ENCODE measurements at places on chromosomes 3 and 15.

- DNase-seq = no peak
Measured at GRCh38 chr15:74430510-74430951, 3.2 kb downstream of the SEMA7A start.

DNA sequence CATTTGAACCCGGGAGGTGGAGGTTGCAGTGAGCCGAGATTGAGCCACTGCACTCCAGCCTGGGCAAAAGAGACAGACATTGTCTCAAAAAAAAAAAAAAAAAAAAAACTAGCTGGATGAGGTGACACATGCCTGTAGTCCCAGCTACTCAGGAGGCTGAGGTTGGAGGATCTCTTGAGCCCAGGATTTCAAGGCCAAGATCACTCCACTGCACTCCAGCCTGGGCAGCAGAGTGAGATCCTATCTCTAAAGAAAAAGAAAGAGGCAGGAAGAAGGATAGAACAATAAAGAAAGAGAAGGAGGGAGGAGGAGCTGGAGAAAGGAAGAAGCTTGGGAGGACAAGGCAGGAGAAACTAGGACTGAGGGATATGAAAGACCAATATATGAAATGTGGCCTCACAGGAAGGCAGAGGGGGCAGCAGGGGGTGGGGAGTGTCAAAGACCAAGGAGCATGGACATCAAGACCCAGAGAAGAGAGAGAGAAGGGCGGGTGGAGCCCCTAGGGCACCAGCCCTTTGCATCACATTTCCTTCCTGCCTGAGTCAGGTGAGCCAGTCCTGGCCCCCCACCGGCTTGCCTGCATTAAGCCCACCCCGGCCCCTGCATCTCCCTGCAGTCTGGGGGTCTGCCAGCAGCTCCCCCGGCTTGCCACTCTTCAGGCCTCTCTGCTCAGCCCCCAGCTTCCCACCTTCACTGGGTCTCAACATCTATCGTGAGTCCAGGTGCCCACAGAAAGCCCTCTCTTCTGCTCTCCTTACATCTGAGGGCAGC lies 11.5 kb downstream of the IGDCC3 start:
- no peak for DNase-seq

- no peak for DNase-seq
Measured at GRCh38 chr15:65887565-65887964, 18.3 kb downstream of the RAB11A start.

GRCh38 chr3:175664911-175665310 lies 805.8 kb downstream of the NAALADL2 start:
- DNase-seq = no peak

GRCh38 chr3:13427662-13428603 lies 7.8 kb upstream of the NUP210 start:
- DNase-seq = no peak

DNA sequence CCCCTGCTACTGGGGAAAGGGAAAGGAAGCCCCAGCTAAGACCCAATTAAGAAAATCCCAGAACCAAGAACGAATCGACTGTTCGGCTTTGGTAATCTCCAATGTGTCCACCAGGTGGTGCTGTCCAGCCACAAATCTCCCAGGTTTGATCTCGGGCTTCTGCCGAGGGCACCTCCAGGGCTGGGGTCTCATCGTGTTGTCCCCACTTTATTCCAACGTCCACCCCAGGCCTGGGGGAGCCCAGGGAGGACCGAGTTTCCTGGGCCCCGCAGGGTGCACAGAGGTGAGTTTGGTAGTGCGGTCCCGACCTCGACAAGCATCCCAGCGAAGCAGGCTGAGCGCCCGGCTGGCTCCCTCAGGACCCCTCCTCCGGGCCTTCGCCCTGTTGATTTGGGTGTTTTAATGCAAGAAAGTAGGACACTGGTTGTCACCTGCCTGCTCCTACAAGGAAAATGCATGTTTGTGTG lies 185.1 kb downstream of the GOLGA6L6 start:
- DNase-seq = no peak

- DNase-seq = no peak
Measured at GRCh38 chr3:154184582-154184981, 63.4 kb downstream of the ARHGEF26 start.

- DNase-seq = no peak
Measured at GRCh38 chr3:67349551-67350174, 304.7 kb downstream of the SUCLG2 start.

All from AG08395 (cell line).